ENCODE measurements at places on chromosomes 7 and 10.

DNA sequence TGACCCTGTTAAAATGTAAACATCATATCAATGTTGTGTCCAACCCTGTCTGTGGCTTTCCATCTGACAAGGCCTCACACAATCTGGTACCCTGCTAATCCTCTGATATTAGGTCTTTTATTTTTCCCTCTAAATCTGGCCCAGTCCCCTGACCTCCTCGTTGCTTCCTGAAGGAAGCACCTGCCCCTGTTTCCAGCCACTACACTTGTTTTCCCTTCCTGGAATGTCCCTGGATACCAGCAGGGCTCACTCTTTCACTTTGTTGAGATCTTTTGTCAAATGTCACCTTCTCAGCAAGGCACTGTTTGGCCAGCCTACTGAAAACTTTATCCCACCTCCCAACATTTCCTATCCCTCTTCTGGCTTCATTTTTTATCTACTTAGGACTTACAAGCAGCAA, 2.1 kb downstream of the SAMD9L start:
- no peak for DNase-seq

DNA sequence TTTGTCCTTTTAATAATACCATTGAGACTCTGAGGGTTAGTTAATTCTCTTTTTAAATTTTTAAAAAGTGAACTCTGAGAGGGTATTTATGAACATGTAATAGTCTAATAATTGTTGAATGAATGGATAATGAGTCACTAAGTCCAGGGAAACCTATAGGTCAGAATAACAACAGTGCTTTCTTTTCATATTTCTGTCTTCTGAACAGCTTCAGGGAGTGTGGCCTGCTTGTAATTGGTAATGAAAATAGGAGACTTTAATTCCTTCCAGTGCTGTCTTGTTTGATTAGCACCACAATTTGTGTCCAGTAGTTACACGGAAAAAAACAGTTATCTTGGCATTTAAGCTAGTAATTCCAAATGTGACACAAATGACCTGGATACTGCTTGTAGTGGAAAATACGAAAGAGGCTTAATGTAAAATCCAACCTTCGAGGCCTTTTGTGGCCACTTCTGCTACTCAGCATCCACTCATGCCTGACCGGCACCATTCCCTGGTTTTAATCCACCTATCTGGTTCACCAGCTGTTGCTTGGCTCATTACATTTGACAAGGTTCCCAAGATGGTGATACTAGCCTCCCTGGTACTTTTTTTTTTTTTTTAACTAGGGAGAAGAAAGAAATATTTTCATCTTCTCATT, 149.3 kb upstream of the IMMP2L start:
- DNase-seq, result peak; percentile 96

- DNase-seq, result no peak
Observed at GRCh38 chr10:77544617-77545016, 93.0 kb downstream of the KCNMA1 start.

DNA sequence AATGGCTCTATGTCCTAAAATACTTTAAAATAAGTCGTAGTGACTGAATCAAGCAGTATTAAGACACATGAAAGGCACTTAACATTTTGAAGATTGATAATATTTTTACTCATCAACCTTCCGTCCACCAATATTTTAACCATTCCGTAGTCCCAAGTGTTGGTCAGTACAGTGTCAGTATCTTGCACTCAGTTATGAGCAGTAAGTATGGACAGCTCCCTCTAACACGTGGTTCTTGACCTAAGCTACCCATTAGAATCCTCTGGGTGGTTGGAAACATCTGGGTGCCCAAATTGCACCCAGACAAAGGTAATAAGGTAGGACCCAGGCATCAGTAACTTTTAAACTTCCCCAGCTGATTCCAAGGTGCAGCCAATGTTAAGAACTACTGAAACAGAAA, 260.2 kb downstream of the HDAC9 start:
- DNase-seq, result no peak

- DNase-seq, result no peak
Observed at GRCh38 chr7:17298840-17299482, 509 bp downstream of the AHR start.

All from retinal pigment epithelial cell (primary cell).